Stimulated activated CD4-positive, alpha-beta T cell treated with anti-CD3 and anti-CD28 coated beads, Interleukin-15, amount 100 ng/mL, for 48 hours (primary cell): ENCODE measurements at places on chromosomes 13 and 19.
A peak's percentile ranks its signal among the peaks of the same experiment; 100 is the strongest.

DNA sequence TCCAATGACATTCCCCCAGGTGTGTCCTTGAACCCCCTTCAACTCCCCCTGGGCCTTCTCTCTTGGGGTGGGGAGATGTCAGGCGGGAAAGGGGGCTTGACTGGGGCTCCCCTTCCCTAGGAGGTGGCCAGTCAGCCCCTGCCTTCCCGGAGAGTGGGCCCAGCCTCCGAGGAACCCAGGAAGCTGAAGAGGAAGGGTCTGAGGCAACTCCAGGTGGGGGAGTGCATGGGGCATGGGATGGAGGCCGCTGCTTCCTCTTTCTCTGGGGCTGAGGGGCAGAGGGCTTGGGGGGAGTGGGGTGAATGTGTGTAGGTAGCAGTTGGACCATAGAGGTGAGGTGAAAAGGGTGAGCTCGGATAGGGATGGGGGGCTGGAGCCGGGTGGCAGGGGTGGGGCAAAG lies 2.7 kb upstream of the INAFM1 start:
- DNase-seq, result no peak

- no peak for DNase-seq
Observed at GRCh38 chr13:42836930-42837690, 55.7 kb downstream of the FAM216B start.

GRCh38 chr19:1167687-1168571 lies 6.1 kb downstream of the SBNO2 start:
- no peak for DNase-seq

DNA sequence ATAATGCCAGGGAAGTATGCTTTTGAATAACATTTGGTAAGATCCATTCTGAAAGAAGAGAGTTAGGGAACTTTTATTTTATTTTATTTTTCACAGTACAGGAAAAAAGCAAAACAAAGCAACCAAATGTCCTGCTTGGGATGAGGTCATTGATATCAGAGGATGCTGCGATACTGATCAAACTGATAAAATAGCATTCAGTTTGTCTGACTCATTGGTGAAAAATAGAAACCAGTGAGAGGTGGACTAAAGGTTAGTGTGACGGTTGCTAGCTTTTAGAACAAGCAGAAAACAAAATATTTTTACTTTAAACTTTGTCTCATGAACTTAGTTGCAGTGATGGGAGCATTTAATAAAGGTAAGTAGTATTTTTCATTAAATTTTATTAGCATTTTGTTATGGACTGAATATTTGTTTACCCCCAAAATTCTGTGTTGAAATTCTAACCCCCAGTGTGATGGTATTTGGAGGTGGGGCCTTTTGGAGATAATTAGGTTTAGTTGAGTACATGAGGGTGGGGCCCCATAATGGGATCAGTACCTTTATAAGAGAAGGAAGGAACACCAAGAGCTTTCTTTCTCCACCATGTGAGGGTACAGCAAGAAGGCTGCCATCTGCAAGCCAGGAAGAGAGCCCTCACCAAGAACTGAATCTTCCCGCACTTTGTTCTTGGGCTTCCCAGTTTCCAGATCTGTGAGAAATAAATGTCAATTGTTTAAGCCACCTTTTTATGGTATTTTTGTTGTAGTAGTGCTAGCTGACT lies 37.3 kb downstream of the ITGBL1 start:
- no peak for DNase-seq

- DNase-seq, result peak; percentile 43
Observed at GRCh38 chr19:5961969-5962945, 15.7 kb downstream of the RANBP3 start.

DNA sequence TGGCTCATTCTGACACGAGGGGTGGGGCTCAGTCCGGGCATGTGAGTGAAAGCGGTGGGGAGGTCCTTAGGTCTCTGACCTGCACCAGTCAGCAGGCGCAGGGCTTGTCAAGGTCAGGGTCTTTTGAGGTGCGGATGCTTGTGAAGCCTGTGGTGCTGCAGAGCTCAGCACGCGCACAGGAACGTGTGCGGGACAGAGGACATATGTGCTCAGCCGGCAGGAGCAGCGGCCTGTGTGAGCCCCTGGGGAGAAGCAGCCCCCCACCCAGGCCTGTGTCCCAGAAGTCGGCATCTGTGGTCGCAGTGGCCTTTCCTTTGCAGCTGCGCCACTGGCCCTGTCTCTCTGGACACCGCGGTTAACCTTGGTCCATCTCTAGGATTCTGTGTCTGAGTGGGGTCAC lies 30.9 kb downstream of the ATP4B start:
- no peak for DNase-seq

- peak; percentile 74 for DNase-seq
Observed at GRCh38 chr19:6048793-6049405, 61.4 kb downstream of the RFX2 start.

DNA sequence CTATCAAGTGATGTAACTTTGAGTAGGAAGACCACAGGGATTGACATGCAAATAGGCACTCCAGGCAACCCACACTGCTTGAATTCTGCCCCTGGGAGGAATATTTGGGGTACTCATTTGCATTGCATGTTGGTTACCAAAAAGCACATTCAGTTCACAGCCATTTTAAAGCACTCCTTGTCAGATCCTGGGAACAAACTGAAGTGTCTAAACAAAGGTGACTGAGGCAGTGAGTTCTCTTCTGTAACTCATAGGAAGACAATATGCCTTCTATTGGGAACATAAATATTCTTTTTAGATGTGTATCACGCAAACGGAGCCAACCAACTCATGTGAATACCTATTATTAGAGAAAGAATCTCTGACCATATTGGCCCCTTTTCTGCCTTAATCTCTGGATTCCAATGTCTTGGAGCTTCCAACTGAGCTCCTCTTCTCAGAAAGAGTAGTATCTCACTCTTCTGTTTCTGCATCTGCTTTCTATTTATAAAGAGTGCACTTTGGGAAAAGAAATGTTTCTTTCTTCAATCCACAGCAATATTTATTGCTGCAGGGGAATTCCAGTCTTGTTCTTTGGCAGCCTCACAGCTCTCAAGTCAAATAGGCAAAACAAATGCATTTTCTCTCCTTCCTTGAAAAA lies 125.7 kb upstream of the NBEA start:
- DNase-seq, result no peak

DNA sequence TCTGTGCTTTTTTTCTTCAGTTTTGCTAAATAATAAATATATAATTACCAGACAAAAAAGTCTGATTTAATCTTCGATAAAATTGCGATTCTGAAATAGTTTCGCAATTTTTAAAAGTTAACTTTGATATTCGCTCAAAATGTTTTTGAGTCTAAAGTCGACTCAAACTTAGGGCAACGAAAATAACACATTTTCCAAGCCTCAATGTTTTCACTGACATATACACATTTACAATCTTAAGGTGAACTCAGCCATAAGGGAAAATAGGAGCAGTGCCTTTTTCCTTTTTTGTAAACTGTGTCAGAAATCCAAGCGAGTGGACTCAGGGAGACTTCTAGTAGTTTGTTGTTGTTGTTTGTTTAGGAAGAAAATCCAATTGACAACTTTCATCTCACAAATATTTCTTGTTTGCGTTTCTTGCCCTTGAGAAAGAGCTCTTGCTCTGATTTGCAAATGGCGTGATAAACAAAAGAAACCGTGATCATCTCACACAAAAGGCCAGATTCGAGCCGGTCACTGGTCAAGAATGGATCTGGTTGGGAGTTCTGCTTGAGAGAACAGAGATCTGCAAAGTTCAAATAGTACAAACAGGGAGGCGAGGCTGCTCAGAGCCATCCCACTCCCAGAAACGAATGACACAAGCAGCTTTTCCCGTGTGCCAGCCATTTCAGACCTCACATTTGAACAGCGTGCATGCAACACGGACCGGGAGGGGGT lies 2.1 kb downstream of the SOX21 start:
- DNase-seq, result no peak

- peak; percentile 16 for DNase-seq
Observed at GRCh38 chr19:35585848-35586247, at the start of gene PMIS2. PMIS2 (plus strand) TSS chr19:35586173; CDS start chr19:35586260, 87 bp downstream.

DNA sequence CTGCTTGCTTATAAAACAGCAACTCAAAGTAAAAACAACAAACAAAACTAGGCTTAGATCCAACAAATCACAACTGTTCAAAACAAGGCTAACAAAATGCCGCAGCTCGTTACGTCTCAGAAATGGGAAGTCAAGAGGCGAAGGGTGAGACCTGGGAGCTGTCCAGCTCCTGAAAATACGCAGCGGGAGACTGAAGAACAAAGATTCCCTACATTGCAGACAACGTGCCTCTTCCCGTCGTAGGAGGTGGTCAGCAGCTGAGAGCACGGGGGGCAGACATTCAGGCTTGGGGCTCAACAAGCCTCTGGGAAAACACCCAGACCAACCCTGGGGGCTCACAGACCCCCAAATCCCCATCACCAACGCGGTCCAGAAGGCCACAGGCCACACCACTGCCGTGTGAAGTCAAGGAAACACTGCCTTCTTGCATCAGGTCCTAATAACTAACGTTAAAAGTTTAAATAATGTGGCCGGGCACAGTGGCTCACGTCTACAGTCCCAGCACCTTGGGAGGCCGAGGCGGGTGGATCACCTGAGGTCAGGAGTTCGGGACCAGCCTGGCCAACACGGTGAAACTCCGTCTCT lies 13.5 kb downstream of the PLPP2 start:
- no peak for DNase-seq

DNA sequence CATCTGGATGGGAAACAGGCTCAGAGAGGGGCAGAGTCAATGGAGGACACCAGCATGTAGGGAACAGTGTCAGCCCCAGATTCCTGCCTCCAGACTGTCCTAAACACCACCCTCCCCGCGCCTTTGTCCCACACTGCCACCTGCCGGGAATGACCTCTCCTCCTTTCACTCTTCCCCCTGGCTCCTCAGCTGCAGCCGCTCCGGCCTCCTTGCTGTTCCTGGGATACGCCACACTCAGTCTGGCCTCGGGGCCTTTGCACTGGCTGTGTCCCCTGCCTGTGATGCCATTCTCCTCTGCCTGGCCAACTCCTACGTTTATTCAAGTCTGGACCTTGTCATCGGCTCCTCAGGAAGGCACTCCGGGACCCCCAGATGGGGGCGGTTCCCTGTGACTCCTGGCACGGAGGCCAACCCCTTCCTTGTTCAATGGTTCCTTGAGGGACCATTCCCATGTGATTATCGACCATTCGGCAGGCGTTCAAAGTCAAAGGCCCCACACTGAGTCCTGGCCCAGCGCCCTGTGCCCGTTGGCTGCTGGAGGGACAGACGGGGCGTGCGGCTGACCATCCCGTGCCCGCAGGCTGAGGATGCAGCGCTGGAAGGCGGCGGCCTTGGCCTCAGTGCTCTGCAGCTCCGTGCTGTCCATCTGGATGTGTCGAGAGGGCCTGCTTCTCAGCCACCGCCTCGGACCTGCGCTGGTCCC lies 15.8 kb downstream of the FUT6 start:
- no peak for DNase-seq

DNA sequence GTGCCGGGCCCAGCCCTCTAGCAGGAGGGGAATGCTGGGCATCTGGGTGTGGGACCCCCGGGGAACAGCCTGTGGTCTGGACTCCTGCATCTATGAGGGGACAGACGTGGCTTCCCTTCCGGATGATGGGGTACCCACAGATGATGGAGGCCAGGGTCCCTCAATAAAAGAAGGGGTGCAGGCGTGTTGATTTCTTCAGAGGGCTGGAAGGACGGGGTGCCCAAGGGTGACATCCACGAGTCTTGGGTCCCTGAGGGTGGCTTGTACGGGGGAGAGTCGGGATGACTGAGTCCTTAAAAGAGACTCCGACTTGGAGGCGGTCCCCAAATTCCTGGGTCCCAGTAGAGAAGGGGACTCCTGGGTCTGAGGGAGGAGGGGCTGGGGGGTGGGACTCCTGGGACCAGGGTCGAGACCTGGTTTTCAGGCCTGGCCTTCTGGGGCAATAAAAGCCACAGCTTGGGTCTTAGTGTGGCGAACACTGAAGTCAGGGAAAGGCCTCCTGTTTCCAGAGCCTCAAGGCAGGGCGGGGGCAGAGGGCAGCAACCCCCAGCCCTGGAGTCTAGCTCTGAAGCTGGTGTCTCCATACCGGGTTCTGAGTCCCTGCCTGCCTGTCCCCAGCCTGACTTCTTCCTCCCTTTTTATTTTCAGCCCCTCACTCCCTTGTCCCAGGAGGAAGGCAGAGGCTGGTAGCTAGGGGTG lies 459 bp upstream of the GRIN2D start:
- no peak for DNase-seq

DNA sequence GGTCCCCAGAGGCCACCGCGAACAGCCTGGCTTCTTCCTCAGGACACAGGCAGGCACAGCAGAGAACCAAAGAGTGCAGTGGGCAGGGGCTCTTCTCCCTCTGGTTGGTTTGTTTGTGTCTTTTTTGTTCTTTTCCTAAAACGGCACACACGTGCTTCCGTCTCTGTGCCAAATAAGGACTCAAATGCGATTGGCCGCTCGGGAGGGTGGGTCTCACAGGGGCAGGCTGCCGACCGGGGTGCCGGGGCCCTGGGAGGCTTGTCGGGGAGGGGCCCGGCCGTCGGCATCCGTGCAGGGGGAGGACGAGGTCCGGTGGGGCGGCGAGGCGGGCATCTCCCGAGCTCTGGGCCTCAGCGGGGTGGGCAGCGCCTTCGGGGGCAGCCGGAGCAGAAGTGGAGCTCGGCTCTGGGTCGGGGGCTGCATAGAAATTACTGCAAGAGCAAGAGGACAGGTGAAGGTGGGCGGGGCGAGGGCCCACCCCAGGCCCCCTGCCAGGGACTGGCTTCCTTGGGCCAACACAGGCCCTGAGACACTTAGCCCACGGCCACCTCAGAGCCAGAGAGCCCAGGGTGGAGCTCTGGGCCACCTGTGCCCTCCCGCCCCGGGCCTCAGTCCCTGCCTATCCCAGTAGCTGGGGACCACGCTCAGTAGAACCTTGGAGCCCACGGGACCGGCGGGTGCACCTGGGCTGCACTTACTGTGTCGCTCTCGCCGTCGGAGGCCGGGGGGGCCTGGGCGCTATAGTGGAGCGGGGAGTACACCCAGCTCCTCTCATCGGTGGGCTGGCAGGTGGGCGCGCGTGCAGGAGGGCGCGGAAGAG lies 6.4 kb upstream of the CACTIN start:
- no peak for DNase-seq

DNA sequence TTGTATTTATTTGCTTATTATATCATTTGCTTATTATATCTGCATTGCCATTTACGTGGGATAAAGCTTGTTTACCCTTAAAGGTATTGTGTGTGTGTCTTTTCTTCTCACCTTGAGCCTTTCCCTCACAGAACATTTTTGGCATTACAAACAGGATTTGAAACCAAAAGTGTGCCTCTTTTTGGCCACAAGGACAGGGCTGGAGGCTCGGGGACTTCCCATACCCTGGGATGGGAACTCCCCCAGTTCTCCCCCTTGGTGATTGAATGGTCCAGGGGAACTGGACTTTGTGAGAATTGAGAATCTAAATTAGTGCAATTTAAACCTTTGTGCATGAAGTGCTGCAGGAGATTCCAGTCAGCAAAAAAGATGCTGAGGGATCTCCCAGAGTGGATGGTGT lies 2.4 kb upstream of the ZNF506 start:
- no peak for DNase-seq

- DNase-seq, result no peak
Observed at GRCh38 chr13:45238945-45239795, 38.3 kb upstream of the KCTD4 start.

- no peak for DNase-seq
Observed at GRCh38 chr13:113567681-113568080, 16.9 kb upstream of the TFDP1 start.
